ENCODE measurements at places on chromosomes 6 and 20.

- DNase-seq, result peak; percentile 36
These were observed 1.3 kb downstream of the TAP1 start for GRCh38 chr6:32852018-32852843.

DNA sequence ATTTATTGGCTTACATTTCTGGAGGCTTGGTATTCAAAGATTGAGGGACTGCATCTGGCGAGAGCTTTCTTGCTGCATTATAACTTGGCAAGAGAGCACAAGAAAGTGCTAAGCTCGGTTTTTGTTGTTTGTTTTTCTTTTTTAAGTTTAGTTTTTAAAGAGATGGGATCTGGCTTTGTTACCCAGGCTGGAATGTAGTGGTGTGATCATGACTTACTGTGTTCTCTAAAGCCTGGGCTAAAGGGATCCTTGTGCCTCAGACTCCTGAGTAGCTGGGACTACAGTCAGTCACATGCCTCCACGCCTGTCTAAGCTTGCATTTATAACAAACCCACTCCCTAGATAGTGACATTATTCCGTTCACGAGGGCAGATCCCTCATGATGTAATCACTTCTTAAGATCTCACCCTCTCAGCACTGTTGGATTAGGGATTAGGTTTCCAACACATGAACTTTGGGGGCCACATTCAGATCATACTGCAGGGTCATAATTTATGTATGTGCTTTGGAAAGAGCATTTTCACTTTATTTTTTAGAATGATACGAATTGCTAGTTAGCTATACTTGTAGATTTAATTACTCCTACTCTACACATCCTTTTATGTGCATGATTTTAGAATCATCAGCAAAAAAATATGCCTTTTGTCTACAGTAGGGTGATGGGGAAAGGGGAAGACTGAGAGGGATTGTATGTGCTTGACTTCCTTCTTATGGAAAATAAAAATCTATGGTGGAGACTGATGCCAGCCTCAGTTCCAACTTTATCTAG is 167.8 kb downstream of the JARID2 start:
- no peak for DNase-seq

- peak; percentile 80 for DNase-seq
These were observed 19.0 kb upstream of the ASIP start for GRCh38 chr20:34222208-34222607.

DNA sequence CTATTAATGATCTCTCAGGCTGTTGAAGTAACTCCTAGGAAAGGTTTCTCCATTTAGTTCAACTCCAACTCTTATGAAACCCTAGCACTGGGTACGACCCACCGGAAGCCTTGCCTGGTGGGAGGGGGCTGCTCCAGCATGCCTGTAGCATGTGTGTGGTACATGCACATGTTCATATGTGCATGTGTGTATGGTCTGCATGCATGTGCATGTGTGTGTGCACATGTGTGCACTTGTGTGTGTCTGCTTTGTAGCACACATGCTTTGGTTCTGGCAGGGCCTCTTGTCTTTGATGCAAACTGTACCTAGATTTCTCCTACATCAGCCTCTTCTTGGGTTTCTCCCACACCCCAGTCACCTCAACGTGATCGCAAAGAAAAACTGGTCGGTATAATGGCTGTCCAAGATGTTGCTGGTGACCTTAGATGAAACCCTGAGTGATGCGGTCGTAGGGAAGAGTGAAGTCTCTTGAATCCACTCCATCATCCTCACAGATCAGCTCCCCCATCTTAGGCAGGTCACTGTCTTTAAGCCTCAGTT is 193.5 kb downstream of the MYLK4 start:
- no peak for DNase-seq

- no peak for DNase-seq
These were observed 133.8 kb downstream of the ARID1B start for GRCh38 chr6:156910938-156911337.

- DNase-seq, result no peak
These were observed 3.3 kb downstream of the SNAI1 start for GRCh38 chr20:49986049-49986448.

GRCh38 chr20:40441771-40442170 is 247.3 kb downstream of the MAFB start:
- DNase-seq, result no peak

DNA sequence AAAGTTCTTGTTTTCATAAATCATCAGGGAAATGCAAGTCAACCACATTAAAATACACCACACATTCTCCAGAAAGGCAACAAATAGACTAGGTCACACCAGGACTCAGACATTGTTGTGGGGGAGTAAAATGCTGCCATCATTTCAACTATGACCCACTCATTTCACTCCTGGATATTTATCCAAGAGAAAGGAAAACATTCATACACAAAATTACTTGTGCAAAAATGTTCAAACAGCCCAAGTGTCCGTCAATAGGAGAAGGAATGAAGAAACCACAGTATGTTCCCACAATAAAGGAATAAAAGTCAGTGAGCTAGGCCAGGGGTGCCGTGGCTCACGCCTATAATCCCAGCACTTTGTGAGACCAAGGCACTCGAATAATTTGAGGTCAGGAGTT is 81.5 kb upstream of the QKI start:
- no peak for DNase-seq

GRCh38 chr6:110173506-110174132 is 5.9 kb downstream of the WASF1 start:
- DNase-seq, result no peak

- DNase-seq, result peak; percentile 7
These were observed 175.8 kb upstream of the LRFN2 start for GRCh38 chr6:40762981-40763380.

- DNase-seq, result peak; percentile 48
These were observed 141.6 kb upstream of the AKAP12 start for GRCh38 chr6:151098166-151098565.

- no peak for DNase-seq
These were observed 24.8 kb downstream of the RREB1 start for GRCh38 chr6:7132398-7133035.

DNA sequence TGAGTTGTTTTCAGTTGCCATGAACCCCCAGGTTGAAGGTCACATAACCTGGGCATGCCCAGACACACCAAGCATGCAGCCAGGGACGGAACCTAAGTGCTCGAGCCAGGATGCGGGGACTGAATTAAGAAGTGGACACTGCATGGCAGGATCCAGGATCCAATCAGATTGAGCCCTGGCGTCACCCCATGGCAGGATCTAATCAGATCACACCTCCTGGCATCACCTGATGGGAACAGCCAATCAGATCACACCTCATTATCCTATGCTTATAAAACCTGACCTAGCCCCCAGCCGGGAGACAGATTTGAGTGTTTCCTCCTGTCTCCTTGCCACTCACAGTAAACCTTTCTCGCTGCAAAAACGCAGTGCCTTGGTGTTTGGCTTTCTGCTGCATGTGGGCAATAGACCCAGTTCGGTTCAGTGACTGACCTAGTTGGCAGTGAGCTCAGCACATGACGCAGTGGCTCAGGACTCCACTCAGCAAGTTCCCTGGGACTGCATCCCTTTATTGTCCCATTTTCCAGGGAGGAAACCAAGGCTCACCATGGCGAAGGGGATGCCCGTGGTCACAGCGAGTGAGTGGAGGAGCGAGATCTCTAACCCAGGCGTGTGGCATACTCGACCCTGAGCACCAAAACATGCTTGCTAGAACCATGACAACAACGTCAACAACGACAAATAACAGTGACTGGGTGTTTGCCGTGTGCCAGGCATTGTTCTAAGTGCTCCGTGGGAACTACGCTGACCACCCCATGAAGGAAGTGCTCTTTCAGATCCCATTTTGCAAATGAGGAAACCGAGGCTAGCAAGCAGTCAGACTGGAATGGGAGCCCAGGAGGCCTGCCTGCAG is 66.3 kb downstream of the RBM38 start:
- DNase-seq, result peak; percentile 15

DNA sequence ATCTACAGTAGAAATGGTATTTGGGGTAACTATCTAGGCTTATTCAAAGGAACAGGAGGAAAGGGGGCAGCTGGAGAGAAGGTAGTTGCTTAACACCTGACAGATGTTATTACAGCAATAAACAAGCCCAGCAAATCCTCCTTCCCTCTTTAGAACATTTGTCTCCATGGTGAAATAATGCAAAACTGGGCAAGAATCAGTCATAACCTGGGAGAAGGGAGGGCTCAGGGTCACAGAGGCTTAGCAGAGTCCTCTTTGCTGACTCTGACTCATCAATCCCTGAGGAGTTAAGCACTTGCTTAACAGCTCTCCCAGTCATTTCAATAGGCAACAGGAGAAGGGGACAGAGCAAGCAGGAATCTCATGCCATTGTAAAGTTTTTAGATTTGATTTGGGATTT is 230.3 kb downstream of the IBTK start:
- peak; percentile 82 for DNase-seq

DNA sequence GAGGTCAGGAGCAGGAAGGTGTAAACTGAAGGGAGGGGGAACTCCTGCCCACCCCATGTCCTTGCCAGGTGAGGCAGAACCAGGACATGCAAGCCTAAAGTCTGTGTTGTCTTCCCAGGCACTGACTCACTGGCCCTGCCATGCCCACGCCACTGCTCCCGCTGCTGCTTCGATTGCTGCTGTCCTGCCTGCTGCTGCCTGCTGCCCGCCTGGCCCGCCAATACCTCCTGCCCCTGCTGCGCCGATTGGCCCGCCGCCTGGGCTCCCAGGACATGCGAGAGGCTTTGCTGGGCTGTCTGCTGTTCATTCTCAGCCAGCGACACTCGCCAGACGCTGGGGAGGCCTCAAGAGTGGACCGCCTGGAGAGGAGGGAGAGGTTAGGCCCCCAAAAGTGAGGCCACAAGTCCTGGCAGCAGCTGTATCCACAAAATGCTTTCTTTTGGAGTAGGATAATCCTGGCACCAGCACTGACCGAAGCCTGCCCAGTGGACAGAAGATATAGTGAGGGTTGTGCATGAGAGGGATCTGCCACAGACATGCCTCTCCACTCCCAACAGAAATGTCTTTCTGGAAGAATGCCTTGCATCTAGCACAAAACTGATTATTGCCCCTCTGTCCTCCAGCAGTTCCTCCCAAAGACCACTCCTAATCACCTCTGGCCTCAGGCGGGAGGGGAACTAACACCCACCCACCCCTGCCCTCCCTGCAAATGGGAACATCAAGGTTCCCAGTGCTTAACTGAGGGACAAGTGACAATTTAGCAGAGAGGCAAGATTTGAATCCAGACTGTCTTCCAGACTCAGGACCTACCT is 812 bp downstream of the MYMX start:
- peak; percentile 58 for DNase-seq

- no peak for DNase-seq
These were observed 57.8 kb upstream of the C20orf144 start for GRCh38 chr20:33604084-33604990.

DNA sequence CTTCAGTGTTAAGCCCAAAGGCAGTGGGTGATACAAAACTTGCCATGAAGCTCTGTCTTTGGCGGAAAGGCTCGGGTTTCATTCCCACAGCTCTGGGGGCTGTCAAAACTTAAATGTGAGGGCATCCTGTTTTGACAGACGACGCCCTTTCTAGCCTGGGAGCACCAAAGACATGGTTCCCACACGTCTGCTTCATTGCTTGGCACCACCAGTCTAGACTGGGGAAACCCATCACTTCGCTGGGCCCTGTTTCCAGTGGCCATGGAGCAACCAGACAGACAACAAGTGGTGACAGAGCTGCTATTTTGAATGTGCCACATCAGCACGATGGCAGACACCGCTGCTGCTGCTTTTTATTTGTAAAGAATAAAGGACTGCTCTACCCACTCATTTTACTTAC is 127.5 kb downstream of the SASH1 start:
- DNase-seq, result peak; percentile 42

DNA sequence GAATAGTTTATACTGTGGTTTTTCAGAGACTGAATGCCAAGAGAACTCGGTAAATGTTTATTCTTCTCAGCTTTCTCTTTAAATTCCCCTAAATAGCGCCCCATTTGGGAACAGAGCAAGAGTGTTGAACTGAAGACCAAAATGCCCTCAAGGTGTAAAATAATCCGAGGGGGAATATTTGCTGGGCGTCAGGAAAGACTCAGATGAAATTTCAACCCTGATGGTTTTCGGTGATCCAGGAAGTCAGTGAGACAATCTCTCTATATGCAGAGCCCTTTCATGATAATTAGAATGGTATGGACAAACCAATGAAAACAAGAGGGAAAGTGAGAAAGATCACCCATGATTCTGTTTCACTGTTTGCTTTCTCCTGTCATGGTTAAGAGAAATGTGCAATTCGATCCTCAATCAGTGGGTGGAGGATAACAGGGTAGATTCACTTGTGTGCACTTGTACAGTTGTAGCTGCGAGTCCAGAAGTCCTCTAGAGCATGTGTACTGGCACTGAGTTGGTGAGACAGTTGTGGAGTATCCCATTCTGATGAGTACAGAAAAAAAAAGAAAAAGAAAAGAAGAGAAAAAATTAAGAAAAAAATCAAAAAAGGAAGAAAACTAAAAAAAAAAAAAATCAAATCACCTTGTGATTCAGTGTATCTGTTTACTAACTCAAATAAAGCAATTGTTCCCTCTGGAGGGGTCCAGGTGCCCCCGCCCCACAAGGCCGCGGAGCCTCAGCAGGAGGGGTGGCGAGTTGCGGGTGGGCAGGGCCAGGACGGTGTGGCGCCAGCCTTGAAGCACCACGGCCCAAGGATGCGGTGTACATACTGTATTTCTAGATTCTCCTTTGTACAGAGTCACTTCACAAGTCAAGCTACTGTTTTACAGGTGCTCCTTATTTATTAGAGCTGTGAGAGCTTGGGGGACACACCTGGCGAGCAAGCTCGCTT is 164.9 kb downstream of the SCML4 start:
- peak; percentile 74 for DNase-seq

GRCh38 chr6:87139236-87139635 is 16.1 kb upstream of the ZNF292 start:
- DNase-seq, result peak; percentile 32

- DNase-seq, result no peak
These were observed 78.4 kb upstream of the HS3ST5 start for GRCh38 chr6:114421199-114421598.

- DNase-seq, result peak; percentile 60
These were observed 3.4 kb downstream of the UBE3D start for GRCh38 chr6:83062225-83062624.

GRCh38 chr6:36840432-36841403 is 1.5 kb upstream of the CPNE5 start:
- no peak for DNase-seq

DNA sequence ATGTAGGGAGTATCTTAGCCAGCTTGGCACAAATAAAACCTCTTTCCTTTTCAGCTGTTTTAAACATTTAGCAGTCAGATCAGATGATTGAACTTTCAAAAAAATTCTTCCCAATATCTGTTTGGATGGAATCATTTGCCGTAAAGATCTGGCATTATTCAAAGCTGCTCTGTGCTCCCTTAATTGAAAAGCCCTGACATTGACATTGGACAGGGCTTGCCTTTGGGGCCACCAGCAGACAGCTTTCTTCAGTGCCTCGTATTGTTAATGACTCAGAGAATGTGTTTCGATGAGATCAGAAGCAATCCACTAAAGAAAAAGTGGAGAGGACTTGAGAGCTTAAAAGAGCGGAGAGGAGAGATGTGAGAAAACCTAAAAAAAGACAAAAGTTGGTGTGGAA is 343.5 kb downstream of the NRN1 start:
- no peak for DNase-seq

DNA sequence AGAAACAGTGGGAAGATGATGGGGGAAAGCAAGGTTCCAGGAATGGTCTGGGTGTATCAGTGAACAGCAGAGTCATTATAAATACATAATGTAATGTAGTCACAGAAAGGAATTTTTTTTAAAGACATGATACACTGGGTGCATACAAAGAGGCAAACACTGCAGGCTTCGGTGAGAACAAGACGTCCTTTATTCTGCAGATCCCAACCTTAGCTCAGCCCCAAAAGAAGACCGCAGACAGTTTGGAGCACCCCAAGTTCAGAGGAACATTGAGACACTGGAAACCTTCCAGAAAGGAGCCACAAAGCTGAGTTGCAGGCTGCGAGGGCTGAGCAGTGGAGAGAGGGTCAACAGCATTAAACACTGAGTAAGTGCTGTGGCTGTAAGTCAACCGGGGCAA is 30.6 kb upstream of the FOXC1 start:
- DNase-seq, result no peak
